ENCODE measurements at places on chromosomes 6 and 20. TPM values are rescaled to one million over a fixed set of nuclear protein-coding genes. Genes with fewer than 3 reads are reported as not detected.

DNA sequence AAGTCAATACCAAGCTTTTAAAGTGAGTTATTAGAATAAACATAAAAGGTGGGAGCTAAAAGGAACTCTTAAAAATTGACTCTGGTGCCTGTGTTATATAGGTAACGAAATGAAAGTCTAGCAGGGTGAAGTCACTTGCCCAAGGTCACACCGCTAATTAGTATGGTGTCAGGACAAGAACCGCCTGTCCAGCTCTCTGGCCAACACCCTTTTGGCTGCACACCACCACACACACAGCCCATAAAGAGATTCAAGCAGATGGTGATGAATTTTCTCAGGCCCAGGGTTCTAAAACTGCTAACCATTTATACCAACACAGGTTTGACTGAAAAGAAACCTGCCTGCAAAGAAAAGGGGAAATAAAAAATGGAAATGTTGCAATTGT lies 20.2 kb downstream of the GFOD1 start:
- no peaks in the 10 kb centered on the region for H3K36me3 ChIP-seq
- H3K27me3 ChIP-seq, result no peaks in the 10 kb centered on the region
- DNase-seq, result no peak
- H3K27ac ChIP-seq, result no peak overlapping the region
- H3K4me1 ChIP-seq, result no peaks in the 10 kb centered on the region

The GRIK2 gene
- not detected for total RNA-seq

DNA sequence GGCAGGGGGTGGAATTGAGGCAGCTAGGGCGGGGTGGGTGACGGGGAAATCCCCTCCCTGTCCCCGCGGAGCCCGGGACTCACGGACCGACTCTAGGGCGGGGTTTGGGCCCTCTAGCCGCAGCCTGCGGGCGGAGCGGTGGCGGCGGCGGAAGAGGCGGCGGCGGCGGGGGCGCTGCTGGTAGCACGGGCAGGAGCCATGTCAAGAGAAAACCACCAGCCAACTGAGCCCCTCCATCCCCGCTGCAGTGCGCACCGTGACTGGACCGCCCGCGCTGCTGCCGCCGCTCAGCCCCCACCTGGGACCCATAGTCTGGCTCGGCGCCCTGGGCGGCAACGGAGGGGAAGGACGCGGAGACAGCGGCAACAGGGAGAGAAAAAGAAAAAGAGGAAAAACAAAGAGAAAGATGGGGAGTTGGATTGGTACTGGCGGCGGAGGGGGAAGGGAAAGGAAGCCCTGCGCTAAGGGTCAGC lies 1.2 kb upstream of the C6orf62 start:
- peak overlapping the region; percentile 100 for H3K27ac ChIP-seq
- no peaks in the 10 kb centered on the region for H3K27me3 ChIP-seq
- DNase-seq, result peak; percentile 39
- peak overlapping the region; percentile 88 for H3K4me3 ChIP-seq
- no peaks in the 10 kb centered on the region for H3K4me1 ChIP-seq
- no peaks in the 10 kb centered on the region for H3K36me3 ChIP-seq

GRCh38 chr6:44321210-44321609 lies 8.1 kb upstream of the AARS2 start:
- no peak overlapping the region for H3K4me3 ChIP-seq
- no peak overlapping the region for H3K27ac ChIP-seq
- H3K36me3 ChIP-seq, result no peaks in the 10 kb centered on the region
- H3K27me3 ChIP-seq, result no peaks in the 10 kb centered on the region
- DNase-seq, result no peak
- no peaks in the 10 kb centered on the region for H3K4me1 ChIP-seq

- DNase-seq, result no peak
- no peaks in the 10 kb centered on the region for H3K36me3 ChIP-seq
- no peaks in the 10 kb centered on the region for H3K4me1 ChIP-seq
Observed at GRCh38 chr6:94597487-94597886, 979.8 kb upstream of the MANEA start.

- H3K27me3 ChIP-seq, result no peaks in the 10 kb centered on the region
- no peaks in the 10 kb centered on the region for H3K4me1 ChIP-seq
- no peak overlapping the region for H3K4me3 ChIP-seq
- no peak overlapping the region for H3K27ac ChIP-seq
Observed at GRCh38 chr6:111274593-111275217, 187.4 kb downstream of the SLC16A10 start.

DNA sequence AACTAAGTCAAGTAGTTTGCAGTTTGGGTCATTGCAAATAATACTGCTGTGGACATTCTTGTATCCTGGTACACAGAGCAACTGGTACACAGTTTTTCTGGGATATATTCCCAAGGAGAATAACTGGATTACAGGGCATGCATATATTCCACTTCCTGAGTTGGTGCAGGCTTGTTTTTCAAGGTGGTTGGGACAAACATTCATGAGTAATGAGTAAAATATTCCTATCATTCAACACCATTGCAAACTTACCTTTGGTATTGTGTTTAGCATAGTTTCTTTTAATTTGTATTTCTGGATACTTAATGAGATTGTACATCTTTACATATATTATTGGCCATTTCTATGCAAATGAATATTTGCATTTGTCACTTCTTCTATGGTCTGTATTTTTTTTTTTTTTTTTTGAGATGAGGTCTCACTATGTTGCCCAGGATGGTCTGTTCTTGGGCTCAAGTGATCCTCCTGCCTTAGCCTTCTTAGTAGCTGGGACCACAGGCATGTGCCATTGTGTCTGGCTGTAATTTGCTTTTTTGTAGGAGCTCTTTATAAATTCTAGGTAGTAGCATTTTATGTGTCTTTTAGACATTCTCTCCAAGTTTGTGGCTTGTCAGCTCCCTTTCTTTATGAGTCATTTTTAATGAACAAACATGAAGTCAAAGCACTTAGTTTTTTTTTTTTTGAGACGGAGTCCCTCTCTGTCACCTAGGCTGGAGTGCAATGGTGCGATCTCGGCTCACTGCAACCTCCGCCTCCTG lies 158.7 kb downstream of the SOX4 start:
- no peak for DNase-seq
- no peak overlapping the region for H3K4me3 ChIP-seq
- no peaks in the 10 kb centered on the region for H3K4me1 ChIP-seq

- H3K27me3 ChIP-seq, result no peaks in the 10 kb centered on the region
- DNase-seq, result no peak
- no peaks in the 10 kb centered on the region for H3K4me1 ChIP-seq
- no peak overlapping the region for H3K27ac ChIP-seq
- H3K4me3 ChIP-seq, result no peak overlapping the region
- H3K36me3 ChIP-seq, result no peaks in the 10 kb centered on the region
Observed at GRCh38 chr20:61814244-61814643, 251.4 kb downstream of the TAF4 start.

All from breast epithelium (tissue), 4 donors.